ENCODE measurements at places on chromosomes 3 and 15.
A peak's percentile ranks its signal among the peaks of the same experiment; 100 is the strongest.

GRCh38 chr15:70142072-70142321 lies 44.3 kb upstream of the TLE3 start:
- DNase-seq: no peak

DNA sequence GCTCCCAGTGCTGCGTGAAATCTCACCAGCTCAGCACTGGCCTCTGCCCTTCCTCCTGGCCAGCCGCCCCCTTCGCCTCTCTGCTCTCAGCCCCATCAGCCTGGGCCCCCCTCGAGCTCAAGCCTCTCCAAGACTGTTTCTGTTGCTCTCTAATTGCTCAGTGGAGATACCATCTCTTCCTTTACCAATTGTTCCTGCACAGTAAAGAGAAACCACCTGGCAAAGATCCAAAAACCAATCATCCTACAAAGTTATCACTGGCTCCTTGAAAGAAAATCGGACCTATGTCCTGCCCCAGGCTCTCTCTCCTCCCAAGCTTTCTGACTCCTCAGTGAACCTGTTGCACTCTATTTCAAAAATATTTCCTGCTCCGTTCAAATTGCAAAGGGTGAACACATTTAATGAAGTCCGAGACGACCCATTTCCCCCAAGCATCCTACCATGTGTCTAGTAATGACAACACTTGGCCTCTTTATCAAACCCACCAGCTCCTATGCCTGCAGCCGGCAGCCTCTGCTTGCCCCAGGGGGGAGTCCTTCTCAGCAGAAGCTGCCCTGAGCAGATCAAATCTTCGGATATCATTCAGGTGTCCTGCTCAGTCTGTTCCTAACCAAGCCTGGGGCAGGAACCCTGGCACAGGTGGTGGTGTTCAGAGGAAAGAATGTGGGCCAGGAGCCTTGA lies 53.7 kb upstream of the FAM174B start:
- no peak for DNase-seq

DNA sequence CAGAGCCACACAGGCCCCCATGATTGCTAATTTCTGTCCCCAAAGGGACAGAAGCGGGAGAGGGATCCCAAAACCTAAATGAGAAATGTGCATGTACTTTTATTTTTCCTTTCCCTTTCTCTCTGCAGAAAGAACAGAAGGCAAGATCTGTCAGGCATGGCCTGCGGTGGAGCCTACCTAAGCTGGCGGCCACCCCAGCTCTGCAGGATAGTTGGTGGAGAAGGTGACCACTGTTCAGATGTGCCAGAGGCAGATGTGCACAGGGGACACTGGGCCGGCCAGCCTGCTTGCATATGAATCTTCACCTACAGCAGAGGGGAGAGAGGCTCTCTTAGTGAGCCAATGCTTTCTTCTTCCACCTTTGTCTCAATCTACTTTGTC lies 2.1 kb upstream of the AMOTL2 start:
- no peak for DNase-seq

GRCh38 chr3:32630266-32630665 lies 54.7 kb upstream of the CNOT10 start:
- DNase-seq: no peak

- DNase-seq: no peak
Measured at GRCh38 chr3:45664578-45664977, 24.6 kb upstream of the SACM1L start.

DNA sequence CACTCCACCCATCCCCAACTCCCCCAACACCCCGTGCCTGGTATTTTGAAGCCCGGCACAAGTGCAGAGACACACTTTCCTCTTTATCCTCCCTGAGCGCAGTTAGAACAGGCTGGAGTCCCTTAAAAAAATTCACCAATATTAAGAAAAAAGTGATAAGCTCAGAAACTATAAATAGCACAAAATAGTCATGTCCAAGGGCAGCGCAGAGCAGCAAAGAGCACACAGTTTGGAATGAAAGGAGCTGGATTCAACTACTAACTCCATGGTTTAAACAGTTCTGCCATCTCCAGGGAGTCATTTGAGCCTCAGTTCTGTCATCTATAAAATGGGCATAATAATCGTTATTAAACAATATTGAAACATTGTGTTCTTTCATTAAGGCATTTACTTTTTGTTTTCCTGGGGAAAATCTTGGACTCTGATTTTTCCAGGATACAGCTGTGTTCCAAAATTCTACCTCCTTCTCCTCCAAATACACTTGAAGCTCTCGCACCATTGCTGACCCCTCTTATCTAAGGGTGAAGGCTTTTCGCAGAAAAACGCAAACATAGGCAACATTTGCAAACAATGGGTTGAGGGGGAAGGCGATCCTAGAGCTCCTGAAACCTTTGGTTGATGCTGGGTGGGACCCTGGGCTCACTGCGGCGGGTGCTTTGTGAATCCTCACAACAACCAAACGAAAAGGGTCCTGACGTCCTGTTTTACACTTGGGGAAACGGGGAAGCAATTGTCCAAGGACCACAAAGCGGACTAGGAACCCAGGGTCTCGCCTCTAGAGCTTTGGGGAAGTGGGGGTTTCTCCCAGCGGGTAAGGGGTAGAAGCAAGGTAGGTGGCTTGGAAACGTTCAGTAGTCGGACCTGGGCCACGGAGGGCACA lies 41.8 kb downstream of the EPHB3 start:
- peak; percentile 33 for DNase-seq

DNA sequence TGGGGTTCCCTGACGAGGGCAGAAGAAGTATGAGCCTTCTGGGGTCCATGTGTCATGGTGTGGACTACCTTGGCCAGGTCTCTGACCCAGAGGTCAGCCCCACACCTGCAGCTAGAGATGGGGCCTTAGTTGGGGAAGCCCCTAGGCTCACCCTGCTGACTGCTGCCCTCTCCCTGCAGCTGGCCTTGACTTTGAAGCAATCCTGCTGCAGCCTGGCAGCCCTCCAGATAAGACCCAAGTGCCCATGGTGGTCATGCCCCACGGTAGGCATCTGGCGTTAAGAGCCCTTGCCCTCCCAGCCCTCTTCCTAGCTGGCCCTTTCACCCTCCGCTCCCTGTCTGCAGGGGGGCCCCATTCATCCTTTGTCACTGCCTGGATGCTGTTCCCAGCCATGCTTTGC lies 7.4 kb downstream of the APEH start:
- no peak for DNase-seq

DNA sequence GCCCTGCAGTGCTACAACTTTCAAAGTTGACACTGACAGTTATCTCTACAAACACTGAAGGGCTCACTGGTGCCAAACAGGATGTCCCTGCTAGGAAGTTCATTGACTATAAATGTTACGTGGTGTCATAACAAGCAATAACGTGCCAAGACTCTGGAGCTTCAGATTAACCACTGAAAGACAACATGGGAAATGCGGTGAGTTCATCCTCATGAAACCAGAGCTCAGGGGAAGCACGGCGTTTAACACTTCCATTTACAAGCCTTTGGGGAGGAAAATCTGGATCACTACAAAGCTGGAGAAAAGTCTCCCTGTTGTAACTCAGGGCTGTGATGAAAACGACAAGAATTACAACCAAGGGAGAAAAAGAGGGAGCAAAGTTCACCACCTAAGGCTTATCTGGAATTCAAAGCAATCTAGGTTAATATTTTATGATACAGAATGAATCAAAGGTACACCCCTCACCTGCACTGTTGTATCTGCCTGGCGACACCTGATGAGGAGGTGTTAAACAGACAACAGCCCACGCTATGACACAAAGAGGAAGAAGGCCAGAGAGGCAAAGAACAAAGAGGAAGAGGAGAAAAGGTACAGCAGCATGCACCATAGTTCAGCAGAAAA lies 27.0 kb downstream of the SHQ1 start:
- peak; percentile 27 for DNase-seq

GRCh38 chr3:177488740-177489139 lies 291.5 kb upstream of the TBL1XR1 start:
- DNase-seq: no peak

DNA sequence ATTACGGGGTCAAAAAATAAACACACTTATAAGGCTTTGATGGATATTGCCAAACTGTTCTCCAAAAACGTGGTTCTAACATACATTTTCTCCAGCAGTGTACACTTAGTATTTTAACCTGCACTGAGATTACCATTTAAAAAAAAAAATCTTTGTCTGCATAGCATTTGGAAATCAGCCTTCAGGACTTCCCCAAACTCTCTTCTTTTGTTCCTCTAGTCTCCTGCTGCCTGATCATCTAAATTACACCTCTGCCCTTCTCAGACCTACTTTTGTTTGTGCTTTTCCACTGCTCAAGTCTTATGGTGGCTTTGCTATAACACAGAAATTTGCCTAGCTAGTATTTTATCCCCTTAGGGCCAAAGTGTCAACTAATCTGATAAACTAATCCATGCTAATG lies 3.8 kb downstream of the NCEH1 start:
- no peak for DNase-seq

DNA sequence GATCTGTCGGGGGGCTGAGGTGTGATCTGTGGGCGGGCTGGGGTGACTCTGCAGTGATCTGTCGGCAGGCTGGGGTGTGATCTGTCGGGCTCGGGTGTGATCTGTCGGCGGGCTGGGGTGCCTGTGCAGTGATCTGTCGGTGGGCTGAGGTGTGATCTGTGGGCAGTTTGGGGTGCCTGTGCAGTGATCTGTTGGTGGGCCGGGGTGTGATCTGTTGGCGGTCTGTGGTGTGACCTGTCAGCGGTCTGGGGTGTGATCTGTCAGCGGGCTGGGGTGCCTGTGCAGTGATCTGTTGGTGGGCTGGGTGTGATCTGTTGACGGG lies 205.1 kb downstream of the XXYLT1 start:
- no peak for DNase-seq

- no peak for DNase-seq
Measured at GRCh38 chr15:57237301-57237642, 139.0 kb upstream of the CGNL1 start.

DNA sequence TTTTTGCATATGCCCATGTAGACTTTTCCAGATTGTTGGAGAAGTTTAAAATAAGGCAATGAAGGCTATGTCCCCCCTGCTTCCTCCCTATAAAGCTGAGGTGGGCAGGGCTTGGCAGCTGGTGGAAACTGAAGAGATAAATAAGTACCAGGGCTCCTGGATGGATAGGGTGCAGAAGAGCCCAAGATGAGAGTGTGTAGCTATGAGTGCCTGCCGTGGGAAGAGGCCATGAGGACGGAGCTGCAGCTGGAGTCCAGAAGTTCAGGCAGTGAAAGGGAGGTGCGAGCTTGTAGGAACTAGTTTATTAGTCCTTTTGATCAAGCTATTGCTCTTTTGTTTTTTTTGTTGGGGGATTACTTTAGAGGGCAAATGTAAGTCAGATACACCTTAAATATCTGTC lies 52.4 kb downstream of the PHLDB2 start:
- no peak for DNase-seq

DNA sequence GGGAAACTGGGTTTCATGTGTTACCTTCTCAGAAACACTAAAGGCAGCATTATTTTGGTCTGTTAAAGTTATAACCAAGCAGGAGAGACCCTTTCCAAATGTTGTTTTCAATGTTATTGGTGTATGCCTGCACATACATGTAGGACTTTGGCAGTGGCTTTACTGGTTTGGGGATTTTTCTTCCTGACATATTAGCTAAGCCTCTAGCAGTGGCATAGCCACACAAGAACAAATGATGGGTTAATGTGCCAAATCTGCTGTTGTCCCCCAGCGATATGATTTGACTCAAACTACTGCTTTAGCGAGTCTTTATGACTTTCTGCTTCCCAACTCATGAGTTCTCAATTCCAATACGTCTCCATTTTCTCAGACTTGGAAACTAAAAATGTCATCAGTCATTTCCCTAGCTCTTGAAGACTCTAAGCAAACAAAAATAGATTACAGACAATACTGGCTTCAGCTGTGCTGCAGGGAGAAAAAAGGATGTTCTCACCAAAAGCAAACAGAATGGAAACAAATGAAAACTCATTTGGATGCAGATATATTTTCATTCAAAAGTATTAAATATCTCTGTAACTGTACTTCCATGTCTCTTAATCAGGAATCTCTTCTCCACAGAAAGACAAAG lies 29.6 kb downstream of the TPM1 start:
- no peak for DNase-seq

GRCh38 chr3:153162513-153163392 lies 727 bp downstream of the RAP2B start:
- peak; percentile 68 for DNase-seq

GRCh38 chr3:195441992-195442572 lies 738 bp downstream of the ACAP2 start:
- peak; percentile 75 for DNase-seq

DNA sequence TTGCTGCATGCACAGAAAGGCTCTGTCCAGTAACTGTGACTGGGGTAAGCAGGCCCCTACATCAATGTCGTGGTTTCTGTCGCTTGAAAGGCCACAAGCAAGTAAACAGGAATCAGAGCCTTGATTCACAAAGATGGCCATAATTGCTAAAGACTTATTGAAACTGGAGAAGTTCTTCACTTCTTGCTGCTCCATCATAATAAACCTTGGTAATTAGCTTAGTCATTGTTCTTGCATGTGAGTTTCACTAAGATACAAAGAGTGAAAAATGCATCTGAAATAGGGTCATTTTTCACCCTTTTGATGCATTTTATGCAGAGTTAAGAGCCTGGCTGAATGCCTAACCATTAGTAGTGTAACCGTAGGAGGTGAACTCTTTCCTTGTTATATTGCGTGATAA lies 3.2 kb downstream of the SEMA6D start:
- no peak for DNase-seq

Measured in CD14-positive monocyte (primary cell).